Muscle of arm (tissue), 14 donors: ENCODE measurements at places on chromosomes 5 and 9. TPM values are rescaled to one million over a fixed set of nuclear protein-coding genes. Genes with fewer than 3 reads are reported as not detected.

Gene GPR151
- polyA plus RNA-seq, result not detected

Gene SH3RF2
- 14.4 TPM for polyA plus RNA-seq

Gene OLFML2A
- 149 TPM for polyA plus RNA-seq

Gene CCDC180
- 7.8 TPM for polyA plus RNA-seq

Gene PLPPR1
- polyA plus RNA-seq, result 4.4 TPM

Gene TRIM7
- not detected for polyA plus RNA-seq

Gene PCDHGC5
- polyA plus RNA-seq, result 0.76 TPM

Gene TAF11L10
- polyA plus RNA-seq, result not detected

Gene ATP10B
- 0.59 TPM for polyA plus RNA-seq

Gene LYSMD3
- 18.3 TPM for polyA plus RNA-seq

- no peak for DNase-seq
Observed at GRCh38 chr5:36170832-36171424, 19.0 kb downstream of the SKP2 start.

DNA sequence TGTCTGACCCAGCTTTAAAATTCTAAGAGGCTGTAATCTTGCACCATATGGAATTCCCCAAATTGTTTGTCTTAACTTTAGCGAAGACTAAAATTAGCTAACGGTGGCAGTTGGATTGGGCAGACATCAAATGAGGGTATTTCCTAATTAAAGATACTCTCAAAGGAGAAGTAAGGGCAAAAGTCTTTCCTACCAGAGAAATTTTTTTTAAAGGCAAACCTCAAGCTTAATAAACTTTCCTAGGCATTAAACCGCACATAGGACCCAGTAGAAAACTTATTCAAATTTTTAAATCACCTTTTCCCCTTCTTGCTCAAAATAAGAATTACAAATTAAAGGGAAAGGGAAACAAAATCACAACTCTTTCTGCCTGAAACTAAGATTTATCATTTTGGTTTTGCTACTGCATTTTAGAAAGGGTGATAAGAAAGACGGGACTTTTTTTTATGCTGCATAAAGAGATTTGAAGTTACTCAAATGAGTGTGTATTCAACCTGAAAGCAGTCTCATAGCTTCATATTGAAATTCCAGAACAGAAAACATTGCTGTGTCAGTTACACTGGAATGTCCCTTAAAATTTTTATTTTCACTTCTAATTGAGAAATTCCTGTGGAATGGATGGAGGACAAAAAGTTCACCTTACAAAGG is 189.1 kb upstream of the PTGER4 start:
- DNase-seq, result no peak

DNA sequence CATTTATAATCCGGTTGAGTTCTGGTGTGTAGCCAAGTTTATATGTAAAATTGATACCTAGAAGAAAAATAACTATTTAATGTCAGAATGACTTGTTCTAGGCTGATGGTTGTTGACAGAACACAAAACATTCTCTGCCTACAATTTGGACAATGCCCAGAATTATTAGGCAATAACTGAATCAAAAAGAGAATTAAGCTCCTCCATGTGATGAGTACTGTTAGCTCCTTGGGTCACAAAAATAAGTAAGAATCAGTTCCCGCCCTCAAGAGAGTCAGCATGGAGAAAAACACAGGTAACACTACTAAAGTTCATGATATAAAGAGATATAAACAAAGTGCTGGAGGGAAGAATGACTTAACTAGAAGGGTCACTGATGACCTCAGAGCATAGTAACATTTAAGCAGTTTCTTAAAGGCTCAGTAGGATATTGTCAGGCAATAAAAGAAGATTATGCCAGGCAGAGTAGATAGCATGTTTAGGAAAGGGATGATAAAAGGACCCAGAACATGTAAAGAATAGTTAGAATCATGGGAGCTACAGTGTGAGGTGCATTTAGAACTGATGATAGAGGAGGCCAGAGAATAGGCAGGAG is 200.5 kb upstream of the ACTBL2 start:
- DNase-seq, result no peak

DNA sequence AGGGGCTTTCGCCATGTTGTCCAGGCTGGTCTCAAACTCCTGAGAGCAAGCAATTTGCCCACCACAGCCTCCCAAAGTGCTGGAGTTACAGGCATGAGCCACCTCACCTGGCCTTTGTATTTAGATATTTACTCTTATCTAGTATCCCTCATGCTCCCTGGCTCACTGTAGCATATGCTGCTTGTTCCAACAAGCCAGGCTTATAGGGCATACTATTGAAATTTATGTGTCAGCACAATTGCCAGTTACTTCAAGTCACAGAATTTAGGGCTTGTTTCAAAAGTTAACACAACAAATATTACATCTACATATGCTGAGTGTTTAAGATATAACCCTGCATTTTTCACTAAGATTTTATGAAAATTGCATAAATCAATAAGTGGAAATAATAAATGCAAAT is 469.2 kb upstream of the ZNF608 start:
- DNase-seq, result no peak

GRCh38 chr5:151125421-151125820 is 32.2 kb downstream of the ANXA6 start:
- DNase-seq, result no peak

GRCh38 chr5:126220725-126221124 is 202.5 kb upstream of the GRAMD2B start:
- DNase-seq, result no peak

DNA sequence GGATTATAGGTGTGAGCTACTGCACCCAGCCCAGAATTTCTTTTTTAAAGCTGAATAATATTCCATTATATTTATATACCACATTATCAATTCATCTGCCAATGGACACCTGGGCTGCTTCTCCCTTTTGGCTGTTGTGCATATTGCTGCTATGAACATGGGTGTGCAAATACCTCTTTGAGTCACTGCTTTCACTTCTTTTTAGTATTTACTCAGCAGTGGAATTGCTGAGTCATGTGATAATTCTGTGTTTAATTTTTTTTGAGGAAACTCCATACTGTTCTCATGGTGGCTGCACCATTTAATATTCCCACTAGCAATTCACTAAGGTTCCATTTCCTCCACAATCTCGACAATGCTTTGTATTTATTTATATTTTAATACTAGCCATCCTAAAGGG is 36.1 kb upstream of the KIF4B start:
- no peak for DNase-seq

- peak; percentile 55 for DNase-seq
Observed at GRCh38 chr9:83956086-83956435, 24.0 kb downstream of the HNRNPK start.

DNA sequence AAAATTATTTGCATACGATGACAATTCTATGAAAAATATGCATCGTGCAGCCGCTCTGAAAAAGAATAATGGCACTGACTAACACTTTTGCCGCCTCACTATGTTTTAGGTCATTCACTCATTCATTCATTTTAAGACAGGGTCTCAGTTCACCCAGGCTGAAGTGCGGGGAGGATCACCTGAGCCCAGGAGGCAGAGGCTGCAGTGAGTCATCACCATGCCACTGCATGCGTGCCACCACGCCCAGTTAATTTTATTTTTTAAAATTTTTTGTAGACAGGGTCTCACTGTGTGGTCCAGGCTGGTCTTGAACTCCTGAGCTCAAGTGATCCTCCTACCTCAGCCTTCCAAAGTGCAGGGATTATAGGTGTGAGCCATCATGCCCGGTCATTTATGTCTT is 37.0 kb downstream of the RAPGEF1 start:
- no peak for DNase-seq

GRCh38 chr9:108746864-108747263 is 108.9 kb downstream of the ACTL7B start:
- DNase-seq, result no peak

- DNase-seq, result no peak
Observed at GRCh38 chr9:130482463-130482862, 37.7 kb downstream of the ASS1 start.

DNA sequence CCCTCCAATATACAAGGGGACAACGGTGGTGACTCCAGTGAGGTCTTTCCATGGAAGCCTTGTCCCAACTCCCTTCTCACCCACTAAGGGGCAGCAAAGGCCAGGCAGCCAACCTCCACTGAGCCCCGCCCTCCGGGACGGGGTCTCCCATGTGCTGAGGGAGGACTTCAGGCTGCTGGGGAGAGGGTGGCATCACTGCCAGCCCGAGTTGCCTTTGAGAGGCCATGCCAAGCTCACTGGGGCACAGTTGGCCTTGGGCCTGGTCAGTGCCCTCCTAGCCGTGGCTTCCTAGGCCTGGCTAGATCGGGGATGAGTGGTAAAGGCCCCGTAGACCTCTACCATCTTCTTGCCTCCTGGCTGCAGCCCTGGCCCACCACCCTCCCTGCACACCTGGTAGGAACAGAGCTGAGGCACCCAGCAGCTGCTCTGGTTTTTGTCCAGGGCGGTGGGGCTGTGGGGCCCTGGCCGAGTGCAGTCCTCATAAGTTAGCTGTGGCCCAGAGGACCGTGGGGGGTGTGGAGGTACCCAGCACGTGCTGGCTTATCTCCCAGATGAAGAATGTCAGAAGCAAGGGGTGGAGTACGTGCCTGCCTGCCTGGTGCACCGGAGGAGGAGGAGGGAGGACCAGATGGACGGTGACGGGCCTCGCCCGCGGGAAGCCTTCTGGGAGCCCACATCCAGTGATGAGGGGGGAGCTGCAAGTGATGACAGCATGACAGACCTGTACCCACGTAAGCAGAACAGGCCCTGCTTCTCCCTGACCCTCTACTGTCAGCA is 3.2 kb downstream of the SURF2 start:
- DNase-seq, result no peak

DNA sequence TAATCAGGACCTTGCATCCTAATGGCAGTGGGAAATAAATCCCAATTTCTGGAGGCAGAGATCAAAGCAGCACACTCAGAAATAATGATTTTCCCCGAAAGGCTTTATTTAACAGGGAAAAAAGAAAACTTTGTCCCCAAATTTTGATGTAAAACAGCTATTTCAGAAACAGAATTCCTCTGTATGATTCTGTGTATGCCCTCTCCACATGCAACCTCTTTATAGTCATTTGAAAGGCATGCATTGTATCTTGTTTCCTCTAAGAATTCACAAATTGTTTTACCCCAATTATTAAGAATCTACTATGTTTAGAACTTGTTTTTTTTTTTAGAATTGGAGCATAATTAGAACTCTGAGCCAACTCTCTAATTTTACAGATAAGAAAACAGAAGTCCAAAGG is 2.7 kb upstream of the PTAR1 start:
- DNase-seq, result no peak

DNA sequence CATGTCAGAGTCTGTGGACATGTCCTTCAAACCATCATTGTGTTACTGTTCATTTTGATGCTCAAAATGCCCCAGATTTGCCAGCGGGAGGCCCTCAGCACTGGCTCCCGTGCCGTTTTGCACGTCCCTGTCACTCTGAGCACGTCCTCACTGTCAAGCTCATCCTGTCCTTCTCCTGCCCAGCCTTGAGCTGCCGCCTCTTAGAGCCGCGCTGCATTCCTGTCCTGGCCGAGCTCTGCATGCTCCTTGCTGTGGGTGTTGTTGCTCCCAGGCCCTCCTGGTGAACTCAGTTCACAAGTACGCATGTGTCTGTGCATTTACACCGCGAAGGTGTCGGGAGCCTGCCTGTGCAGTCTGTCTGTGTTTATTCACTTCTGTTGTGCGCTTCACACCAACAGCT is 62.2 kb downstream of the WNK2 start:
- DNase-seq, result no peak

DNA sequence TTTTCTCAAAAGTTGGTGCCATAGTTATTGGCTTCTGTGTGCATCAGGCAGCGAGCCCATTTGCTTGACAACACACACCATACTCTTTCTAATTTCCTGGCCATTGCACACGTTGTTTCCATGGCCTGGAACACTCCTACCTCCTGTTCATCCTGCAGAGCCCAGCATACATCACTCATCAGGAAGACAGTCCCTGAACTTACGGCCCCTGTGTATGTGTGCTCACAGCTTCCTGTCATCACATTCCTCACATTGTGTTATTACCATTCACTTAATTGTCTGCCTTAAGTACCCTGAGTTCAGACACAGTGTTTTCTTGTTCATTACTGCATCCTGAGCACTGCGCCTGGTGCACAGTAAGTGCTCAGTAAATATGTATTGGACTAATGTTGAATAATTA is 355.9 kb downstream of the PRELID2 start:
- DNase-seq, result no peak

GRCh38 chr9:79980432-79980831 is 408.7 kb downstream of the TLE4 start:
- DNase-seq, result no peak

DNA sequence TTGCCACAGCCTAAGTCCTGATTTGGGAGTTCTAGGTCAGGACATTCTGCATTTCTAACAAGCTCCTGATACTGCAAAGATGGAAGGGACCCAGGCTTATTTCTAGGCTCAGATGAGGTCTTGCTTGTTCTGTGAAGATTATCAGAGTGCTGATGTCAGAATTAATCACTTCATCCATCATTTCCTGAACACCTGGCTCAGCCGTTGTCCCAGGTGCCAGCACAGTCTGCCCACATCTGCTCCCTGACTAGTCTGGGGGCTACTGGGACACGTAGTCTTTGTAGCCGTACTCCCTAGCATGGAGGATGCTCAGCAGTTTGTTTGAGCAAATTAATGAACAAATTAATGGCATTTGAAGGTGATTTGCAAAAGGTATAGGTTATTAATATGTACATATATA is 17.9 kb upstream of the SPINK4 start:
- no peak for DNase-seq
